ENCODE measurements at places on chromosomes 16 and 17.

GRCh38 chr16:90001761-90002503, 17.3 kb downstream of the DBNDD1 start:
- DNase-seq: no peak

DNA sequence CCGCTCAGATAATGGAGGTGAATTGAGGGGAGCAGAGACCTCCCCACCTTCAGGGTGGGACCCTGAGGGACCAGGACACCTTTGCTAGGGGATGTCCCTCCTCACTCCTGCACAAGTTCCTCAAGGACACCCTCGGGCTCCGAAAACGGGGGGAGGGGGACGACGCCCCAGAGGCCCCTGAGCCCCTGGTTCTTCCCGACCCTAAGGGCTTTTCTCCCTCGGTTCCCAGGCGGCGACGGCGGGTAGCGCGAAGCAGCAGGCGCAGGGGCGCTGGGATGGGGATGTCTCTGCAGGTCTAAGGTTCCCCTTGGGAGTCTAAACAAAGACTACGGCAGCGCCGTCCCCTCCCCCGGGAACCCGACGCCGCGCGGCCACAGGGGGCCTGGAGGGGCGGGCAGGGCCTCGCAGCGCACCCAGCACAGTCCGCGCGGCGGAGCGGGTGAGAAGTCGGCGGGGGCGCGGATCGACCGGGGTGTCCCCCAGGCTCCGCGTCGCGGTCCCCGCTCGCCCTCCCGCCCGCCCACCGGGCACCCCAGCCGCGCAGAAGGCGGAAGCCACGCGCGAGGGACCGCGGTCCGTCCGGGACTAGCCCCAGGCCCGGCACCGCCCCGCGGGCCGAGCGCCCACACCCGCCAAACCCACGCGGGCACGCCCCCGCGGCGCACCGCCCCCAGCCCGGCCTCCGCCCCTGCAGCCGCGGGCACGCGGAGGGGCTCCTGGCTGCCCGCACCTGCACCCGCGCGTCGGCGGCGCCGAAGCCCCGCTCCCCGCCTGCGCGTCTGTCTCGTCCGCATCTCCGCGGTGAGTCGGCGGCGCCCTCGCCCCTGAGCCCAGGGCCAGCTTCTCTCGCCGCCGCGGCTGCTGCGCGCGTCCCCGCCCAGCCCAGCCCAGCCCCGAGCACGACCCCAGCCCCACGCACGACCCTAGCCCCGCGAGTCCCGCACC, 36.7 kb upstream of the NDRG4 start:
- DNase-seq: no peak

- DNase-seq: no peak
Measured at GRCh38 chr16:3953728-3954410, 73.4 kb upstream of the CREBBP start.

DNA sequence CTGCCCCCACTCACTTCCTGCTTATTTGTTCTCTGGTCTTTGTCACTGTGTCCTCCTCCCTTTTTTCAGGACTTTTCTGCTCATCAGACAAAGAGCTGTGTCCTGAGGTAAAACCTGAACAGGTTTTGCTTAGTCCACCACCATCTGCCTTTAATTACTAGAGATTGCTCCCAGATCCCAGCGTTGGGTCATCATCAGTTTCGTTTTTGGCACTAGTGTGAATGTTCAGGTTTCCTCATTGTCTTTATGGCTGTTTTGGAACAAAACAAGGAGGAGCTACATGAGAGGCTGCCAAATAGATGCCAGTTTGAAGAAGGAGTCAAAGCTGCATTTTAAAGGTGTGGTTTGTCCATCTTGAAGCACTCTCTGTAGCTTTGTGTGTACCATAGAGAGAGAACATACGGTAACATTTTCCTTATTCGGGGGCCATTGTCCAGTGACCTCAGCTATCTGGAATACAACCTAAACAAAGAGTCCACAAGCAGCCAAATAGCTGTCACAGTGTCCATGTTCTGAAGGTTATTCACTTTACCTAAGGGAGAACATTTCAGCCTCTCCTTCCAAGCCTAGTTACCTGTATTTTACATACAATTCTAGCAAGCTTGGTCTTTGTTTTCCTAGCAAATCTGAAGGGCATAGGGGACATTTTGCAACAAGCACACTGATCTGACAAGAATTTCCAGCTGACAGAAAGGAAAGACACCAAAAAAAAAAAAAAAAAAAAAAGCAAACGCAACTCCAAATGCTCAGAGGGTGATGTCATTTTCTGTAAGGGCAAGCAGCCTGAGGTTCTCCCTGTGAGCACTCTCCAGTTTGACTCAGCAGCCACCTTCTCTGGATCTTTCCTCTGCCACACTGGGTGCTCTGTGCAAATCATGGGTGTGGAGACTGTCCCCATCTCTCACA, 196.1 kb downstream of the NTN1 start:
- no peak for DNase-seq

DNA sequence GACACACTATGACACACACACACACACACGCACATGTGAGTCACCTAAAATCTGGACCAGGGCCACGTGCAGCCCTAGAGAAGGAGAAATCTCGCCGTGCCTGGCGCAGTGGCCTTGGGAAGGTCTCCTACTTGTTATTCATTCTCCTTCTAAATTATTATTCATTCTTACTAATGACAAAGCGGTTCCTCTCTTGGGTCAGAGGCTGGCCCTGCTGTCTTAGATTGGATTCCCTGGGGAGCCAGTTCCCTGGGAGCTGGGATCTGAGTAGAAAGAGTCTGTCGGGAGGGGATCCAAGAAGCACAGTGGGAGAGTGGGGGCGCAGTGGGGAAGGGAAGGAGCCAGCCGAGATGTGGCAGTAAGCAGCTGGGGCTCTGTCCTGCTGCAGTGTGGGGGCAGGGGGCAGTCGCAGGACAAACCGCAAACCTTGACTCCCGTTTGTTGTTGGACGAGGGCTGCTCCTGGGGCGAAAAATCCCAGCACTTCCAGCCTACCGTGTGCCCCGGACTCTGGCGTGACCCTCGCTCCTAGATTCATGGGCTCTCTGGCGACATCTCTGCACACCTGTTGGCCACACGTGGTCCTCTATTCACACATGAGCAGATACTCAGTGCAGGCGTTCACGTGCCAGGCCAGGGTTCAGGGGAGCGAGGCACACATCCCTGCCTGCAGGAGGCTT, 18.7 kb upstream of the JPH3 start:
- no peak for DNase-seq

DNA sequence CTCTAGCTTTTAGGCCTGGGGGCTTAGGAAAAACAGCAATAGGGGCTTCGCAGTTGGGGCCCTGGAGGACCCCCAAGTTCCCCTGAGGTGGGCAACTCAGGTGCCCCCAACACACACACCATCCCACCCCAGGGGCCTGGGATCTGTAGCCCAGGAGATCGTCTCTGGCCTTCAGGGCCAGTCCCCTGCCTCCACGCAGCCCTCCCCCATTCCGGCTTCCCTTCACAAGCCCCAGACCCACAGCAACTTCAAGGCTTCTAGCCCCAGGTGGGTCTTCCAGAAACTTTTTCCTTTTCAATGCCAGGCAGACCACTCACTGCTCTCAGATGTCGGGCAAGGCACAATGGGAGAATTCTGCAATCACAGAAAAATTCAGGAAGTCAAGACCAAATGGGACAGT, 79.4 kb downstream of the C16orf78 start:
- DNase-seq: no peak
